ENCODE measurements at places on chromosomes 3 and 15. TPM values are rescaled to one million over a fixed set of nuclear protein-coding genes. Genes with fewer than 3 reads are reported as not detected.

UBA5 gene
- total RNA-seq: 22.4 TPM

CLSTN2 gene
- total RNA-seq: 0.02 TPM

GP9 gene
- total RNA-seq: not detected

PPP2R3A gene
- 3.0 TPM for total RNA-seq

ITIH4 gene
- 0.44 TPM for total RNA-seq

EXD1 gene
- not detected for total RNA-seq

VWA5B2 gene
- total RNA-seq: 0.60 TPM

CKMT1B gene
- 1.9 TPM for total RNA-seq

SV2B gene
- total RNA-seq: 0.12 TPM

PTPN9 gene
- 57.8 TPM for total RNA-seq

CTXN2 gene
- total RNA-seq: 0.07 TPM

FGF12 gene
- 0.39 TPM for total RNA-seq

FBXO40 gene
- not detected for total RNA-seq

UBA7 gene
- 0.23 TPM for total RNA-seq

CXCR6 gene
- total RNA-seq: not detected

RPL32 gene
- total RNA-seq: 2,345 TPM

CD80 gene
- total RNA-seq: not detected

PRC1 gene
- total RNA-seq: 197 TPM

IQCH gene
- total RNA-seq: 1.4 TPM

DPPA2 gene
- total RNA-seq: not detected

ZNF80 gene
- not detected for total RNA-seq

CFAP100 gene
- not detected for total RNA-seq

FOXB1 gene
- total RNA-seq: not detected

All from A549 treated with Hydrocortisone at 1 μM for 4 hours (cell line).